ENCODE measurements at places on chromosomes 11 and 22.

DNA sequence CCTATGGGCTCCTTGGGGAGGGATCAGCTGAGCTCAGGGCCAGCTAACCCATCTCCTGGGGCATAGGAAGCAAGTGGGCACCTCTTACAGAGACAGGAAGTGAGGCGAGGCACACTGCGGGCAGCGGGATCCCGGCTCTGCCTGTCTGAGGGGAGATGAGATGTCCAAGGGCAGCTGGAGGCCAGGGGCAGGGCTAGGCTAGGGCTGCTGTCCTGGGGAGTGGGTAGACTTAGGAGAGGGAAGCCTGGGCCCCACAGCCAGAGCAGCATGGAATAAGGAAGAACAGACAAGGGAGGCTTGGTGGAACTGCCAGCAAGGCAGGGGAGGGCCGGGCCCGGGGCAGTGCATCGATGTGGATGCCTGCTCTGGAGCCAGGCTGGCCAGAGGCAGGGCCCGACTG is 76.3 kb downstream of the MORC2 start:
- DNase-seq = no peak

DNA sequence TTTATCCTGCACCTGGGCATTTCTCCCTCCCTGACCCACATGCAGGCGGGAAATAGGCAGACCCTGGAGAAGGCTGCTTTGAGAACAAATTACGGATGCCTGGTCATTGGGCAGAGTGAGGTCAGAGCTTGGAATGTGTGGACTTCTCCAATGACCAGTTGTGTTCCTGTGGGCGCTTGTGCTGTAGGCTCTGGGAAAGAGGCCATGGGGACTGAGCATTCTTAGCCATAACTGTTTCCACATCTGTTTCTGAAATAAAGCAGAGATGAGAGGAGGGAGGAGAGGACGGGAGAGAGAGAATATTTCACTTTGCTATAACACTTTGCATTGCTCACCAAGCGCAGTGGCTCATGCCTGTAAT is 11.2 kb upstream of the TMEM184B start:
- no peak for DNase-seq

GRCh38 chr22:30694171-30694639 is 469 bp upstream of the OSBP2 start:
- peak; percentile 56 for DNase-seq

- DNase-seq = no peak
Observed at GRCh38 chr11:133988686-133989410, 32.1 kb upstream of the IGSF9B start.

DNA sequence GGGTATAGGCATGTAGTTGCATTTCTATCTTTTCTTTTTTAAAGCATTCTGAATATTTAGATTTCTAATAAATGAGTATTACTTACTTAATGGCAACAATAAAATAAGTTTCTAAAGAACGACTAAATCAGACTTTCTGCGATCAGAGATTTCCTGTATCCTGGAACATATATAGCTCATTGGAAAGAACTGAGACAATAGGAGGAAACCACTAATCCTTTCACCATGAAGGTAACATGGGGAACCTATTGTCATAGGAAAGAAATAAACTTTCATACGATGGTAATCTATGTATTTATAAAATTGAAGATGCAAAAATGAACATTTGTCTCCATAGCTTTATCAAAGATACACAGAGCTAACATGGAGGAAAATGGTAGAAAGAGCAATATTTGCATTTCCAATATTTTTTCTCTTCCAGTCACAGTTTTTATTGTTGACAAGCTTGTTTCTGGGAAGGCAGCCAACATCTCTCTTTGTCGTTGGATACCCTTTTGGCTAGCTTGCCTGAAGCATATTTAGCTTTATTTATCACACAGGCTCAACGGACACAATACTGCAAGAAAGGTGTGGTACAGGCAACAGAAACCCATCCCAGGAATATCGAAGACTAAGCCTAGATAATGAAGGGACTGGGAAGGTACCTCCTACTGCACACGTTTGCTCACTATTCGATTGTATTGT is 293.3 kb upstream of the MPPED2 start:
- DNase-seq = peak; percentile 79

- DNase-seq = no peak
Observed at GRCh38 chr11:107044503-107044902, 26.2 kb upstream of the GUCY1A2 start.

DNA sequence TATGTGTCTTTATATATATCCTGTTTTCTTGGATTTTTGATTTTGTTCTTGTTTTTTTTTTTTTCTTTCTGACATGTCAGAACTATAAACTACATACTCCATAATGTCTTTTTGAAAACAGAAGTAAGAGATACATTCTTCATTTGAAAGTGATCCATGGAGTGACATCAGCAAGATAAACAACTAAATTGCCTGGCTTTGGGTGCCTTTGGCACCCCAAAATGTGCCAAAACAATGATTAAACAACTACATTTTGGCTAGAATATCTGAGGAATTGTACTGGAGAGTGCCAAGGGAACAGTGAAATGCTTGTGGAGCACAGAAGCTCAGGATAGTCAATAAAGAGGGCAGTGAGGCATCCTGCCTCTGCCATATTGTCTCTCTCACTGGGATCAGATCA is 766.1 kb upstream of the ANO3 start:
- DNase-seq = no peak

GRCh38 chr11:17012712-17013547 is 1.3 kb downstream of the PLEKHA7 start:
- DNase-seq = no peak

DNA sequence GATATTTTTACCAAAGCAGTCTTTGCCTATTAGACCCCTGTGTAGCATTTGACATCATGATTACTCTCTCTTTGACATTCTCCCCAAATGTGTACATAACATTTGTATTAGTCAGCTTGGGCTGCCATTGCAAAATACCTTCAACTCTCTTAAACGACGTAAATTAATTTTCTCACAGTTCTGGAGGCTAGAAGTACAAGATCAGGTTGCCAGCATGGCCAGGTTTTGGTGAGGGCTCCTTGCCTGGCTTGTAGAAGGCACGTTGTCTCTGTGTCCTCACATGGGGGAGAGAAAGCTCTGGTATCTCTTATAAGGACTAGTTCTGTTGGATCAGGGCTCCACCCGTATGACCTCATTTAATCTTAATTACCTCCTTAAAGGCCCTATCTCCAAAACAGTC is 12.3 kb upstream of the DLAT start:
- DNase-seq = no peak

- no peak for DNase-seq
Observed at GRCh38 chr22:19523240-19524169, 705 bp downstream of the CLDN5 start.

GRCh38 chr11:102552447-102553194 is 22.1 kb upstream of the MMP7 start:
- no peak for DNase-seq

DNA sequence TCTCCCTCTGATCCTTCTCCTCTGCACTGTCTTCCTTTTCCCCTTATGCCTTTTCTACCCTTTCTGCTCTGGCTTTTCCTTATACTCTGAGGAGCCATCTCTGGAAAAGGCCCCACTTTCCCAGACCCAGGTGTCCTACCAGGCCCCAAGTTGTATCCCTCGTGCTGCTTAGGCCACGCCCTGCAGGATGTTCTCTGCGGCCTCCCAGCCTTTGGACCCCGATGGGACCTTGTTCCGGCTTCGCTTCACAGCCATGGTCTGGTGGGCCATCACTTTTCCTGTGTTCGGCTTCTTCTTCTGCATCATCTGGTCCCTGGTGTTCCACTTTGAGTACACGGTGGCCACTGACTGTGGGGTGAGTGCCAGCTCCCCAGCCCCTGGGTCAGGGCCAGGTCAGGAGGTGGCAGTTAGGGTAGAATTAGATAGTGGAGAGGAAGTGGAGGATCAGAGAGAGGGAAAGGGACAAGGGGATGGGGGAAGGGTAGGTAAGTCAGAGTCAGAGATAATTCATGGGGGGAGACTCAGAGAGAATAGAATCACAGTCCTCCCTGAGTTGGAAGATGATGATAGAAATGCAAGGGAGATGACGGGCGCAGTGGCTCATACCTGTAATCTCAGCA is 8.9 kb downstream of the PGAP2 start:
- no peak for DNase-seq

GRCh38 chr11:17897495-17897894 is 115.4 kb downstream of the SERGEF start:
- DNase-seq = no peak

GRCh38 chr11:72871119-72871518 is 56.9 kb downstream of the ATG16L2 start:
- DNase-seq = no peak

- no peak for DNase-seq
Observed at GRCh38 chr11:11344045-11344444, 9.0 kb downstream of the CSNK2A3 start.

DNA sequence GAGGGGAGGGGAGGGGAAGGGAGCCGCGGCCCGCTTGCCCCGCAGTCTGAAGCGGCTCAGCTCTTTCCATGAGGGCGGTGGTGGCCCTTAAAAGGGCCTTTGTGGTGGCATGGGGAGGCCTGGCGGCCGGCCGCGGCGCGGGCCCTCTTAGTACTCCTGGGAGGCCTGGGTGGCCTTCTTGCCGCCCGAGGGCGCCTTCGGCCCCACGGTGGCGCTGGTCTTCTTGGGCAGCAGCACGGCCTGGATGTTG is 6.9 kb downstream of the DPAGT1 start:
- no peak for DNase-seq

DNA sequence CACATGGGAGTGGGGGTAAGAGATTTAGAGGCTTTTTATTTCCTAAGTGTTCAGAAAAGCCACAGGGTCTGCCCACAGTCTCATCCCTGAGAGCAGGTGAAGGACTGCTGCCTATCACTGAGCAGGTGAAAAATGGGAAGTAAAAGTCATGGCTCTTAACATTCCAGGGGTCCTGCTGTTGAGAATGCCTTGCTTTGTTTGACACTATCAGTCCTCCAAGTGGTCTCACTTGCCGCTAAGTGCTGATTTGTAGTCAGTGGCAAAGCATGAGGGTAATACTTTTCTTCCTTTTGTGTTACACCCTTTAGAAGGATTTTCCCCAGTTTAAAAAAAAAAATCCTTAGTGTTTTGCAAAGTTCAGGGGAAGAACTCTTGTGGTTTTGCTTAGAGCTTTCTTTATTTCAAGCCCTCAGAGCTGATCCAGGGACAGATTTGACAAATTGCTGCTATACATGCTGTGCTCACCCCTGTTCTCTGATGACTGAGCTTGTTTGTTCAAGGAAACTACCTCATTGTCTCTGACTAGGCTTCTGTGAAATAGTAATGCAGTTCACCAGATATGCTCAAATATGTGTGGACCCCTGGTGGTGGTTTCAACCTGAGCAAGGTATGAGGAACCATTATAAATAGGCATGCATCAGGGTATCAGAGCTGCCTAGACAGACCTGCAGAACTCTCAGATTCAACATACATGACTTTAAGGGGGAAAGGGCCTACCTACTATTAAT is 141.0 kb downstream of the ARHGAP42 start:
- no peak for DNase-seq
